ENCODE measurements at places on chromosomes 13 and 19. TPM values are rescaled to one million over a fixed set of nuclear protein-coding genes. Genes with fewer than 3 reads are reported as not detected.

Gene TYROBP
- 2.9 TPM for total RNA-seq

Gene C1QTNF9B
- total RNA-seq = 0.33 TPM

Gene KASH5
- total RNA-seq = not detected

Gene ZNF813
- total RNA-seq = 3.5 TPM

Gene FCER2
- not detected for total RNA-seq

Gene ZNF154
- total RNA-seq = 14.0 TPM

Gene ASF1B
- total RNA-seq = 19.1 TPM

Gene CACNA1A
- 6.8 TPM for total RNA-seq

Gene MIDN
- 45.6 TPM for total RNA-seq

Gene C2CD4C
- 4.1 TPM for total RNA-seq

Gene MTUS2
- total RNA-seq = 96.9 TPM

Gene KCNK6
- total RNA-seq = 1.5 TPM

Gene CEACAM7
- not detected for total RNA-seq

Gene LMTK3
- 3.0 TPM for total RNA-seq

Gene PEAK3
- total RNA-seq = not detected

Gene NPAS1
- 2.9 TPM for total RNA-seq

Gene CKM
- total RNA-seq = 406 TPM

Gene GIPC3
- 0.54 TPM for total RNA-seq

Gene GJB2
- 5.9 TPM for total RNA-seq
